Myocyte (in vitro differentiated cells): ENCODE measurements at places on chromosomes 5 and 9. TPM values are rescaled to one million over a fixed set of nuclear protein-coding genes. Genes with fewer than 3 reads are reported as not detected.
A peak's percentile ranks its signal among the peaks of the same experiment; 100 is the strongest.

GRCh38 chr5:132526290-132526973 lies 16.9 kb downstream of the IL5 start:
- peak; percentile 77 for DNase-seq

DNA sequence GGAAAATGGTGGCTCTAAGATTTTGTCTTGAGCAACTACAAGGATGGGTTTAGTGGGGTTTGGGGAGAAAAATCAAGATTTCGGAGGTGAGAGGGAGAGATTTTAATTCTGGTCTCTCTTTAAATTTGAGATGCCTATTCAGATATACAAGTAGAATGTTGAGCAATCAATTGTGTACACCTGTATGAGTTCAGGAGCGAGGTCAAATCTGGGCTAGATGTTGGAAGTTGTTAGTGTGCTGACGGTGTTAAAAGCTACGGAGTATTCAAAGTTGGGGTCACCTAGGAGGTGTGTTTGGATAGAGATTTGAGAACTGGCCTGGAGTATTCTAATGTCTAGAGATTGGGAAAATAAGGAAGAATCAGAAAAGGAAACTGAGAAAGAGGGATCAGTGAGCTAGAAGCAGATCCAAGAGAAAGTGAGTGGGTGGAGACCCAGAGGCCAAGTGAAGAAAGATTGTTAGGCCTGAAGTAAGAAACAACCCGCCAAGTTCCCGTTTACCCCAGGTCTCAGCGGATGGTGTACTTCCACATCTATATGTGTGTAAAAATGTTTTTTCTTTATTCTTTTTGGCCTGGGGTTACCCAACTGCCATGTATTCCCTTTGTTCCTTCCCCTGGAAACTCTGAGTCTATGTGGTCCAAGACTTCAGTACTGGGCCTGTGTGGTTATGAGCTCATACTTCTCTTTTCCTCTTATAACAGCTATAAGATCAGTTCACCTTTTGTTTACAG lies 11.9 kb upstream of the ARHGAP26 start:
- DNase-seq: no peak

DNA sequence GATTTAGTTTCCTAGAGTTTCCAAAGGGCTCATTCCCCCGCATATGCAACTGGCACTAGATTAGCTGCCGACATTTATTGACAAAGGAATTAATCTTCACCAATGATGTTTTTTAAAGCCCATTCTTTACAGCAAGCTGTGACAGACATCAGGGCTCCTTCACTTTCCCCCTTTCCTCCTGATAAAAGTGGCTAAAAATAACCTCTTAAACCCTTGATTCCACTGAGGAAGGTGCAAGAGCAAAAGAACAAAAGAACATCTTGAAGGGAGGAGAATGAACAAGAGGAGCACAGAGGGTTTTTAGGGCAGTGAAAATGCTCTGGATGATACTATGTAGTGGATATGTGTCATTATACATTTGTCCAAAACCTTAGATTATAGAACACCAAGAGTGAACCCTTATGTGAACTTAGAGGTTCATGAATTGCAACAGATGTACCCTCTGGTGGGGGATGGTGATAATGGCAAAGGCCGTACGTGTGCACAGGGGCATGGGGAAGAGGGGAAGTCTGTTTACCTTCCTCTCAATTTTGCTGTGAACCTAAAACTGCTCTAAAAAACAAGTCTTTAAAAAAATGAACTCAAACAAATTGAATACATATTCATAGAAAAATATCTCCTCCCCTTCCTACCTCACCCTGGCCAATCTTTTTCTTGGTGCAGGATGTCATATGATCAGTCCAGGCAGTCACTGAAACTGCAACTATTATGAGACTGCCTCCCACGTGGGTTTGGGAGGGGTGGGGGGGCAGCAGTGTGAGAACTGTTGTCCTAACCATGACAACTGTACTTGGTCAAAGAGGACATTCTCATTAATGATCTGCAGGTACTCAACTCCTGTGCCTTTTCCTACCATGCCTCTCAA lies 83.0 kb downstream of the MARCHF3 start:
- DNase-seq: no peak

GRCh38 chr5:178112545-178112944 lies 787 bp upstream of the N4BP3 start:
- DNase-seq: no peak

DNA sequence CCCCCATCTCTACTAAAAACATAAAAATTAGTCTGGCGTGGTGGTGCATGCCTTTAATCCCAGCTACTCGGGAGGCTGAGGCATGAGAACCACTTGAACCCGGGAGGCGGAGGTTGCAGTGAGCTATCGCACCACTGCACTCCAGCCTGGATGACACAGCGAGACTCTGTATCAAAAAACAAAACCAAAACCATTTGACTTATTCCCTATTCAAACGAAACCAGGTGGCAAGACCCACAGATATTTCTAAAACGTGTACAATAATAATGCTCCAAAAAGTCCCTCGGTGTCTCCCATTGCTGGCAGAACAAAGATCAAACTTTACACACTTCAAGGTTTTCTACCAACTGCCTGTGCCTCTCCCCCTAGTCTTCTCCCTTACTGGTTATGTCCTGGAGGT lies 29.8 kb downstream of the HMGCR start:
- DNase-seq: no peak

- DNase-seq: no peak
Observed at GRCh38 chr5:90934091-90934719, 375.6 kb downstream of the ADGRV1 start.

- no peak for DNase-seq
Observed at GRCh38 chr5:113243349-113243664, 191.5 kb downstream of the TSSK1B start.

GRCh38 chr5:156340893-156341292 lies 13.9 kb downstream of the SGCD start:
- DNase-seq: no peak

- DNase-seq: no peak
Observed at GRCh38 chr9:250039-250438, 35.4 kb downstream of the DOCK8 start.

DNA sequence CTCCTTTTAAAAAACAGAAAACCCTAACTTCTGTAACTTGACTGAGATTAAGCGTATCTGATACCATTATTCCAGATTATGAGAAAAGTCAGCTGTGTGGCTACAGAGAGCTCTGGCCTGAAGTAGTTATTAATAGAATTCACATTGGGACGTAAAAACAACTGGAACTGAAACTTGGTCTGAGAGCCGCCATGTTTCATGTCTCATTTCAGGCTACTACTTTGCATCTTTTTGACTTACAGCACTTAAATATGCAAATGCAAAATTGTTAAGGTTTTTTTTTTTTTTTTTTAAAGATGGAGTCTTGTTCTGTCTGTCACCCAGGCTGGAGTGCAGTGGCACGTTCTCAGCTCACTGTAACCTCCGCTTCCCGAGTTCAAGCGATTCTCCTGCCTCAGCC lies 25.2 kb downstream of the MAP3K1 start:
- no peak for DNase-seq

GRCh38 chr9:126698251-126698650 lies 84.5 kb downstream of the LMX1B start:
- no peak for DNase-seq

DNA sequence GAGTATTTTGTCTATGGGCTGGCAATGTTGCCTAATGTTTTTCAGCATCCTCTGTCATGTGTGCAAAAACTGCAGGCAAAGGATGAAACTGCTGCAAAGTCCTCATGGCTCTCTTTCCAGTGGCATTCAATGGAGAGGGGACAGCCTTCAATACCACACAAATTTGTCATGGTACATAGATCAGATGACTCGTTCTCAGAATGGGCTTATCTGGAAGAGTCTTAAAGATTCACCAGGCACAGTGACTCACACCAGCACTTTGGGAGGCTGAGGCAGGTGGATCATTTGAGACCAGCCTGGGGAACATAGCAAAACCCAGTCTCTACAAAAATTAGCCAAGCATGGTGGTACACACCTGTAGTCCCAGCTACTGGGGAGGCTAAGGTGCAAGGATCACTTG lies 5.3 kb downstream of the CDKN2AIPNL start:
- no peak for DNase-seq

GRCh38 chr5:118397236-118397635 lies 591.1 kb downstream of the DTWD2 start:
- DNase-seq: no peak

DNA sequence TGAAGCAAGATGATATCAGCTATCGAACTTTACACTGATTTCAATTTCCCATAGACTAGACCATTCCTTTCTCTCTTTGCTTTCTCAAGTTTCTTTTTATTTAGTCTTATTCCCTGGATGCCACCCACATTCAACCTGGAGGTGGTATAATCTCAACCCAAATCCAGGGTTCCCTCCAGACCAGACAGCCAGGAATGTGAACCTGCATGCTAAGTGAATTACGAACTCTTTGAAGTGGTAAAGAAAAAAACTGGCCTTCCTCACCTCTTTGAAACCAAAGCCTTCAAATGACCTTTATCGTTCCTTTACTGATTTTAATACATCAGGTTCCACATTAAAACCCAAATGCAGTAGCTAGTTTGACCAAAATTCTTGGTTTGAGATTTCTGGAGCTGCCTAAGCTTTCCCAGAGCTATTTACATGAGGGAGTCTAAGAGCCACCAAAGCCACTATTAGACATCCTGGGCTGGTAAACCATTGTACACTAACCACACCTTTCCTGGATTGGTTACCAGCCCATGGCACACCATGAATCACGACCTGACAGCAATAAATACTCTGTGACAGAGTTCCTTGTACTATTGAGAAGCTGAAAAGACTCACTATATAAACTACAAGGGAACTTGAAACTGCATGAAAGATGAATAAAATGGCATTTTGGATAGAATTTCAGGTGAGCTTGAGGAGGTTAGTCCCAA lies 323.7 kb downstream of the ADAMTS6 start:
- DNase-seq: peak; percentile 54

GRCh38 chr5:80206282-80206681 lies 49.6 kb downstream of the SERINC5 start:
- no peak for DNase-seq

DNA sequence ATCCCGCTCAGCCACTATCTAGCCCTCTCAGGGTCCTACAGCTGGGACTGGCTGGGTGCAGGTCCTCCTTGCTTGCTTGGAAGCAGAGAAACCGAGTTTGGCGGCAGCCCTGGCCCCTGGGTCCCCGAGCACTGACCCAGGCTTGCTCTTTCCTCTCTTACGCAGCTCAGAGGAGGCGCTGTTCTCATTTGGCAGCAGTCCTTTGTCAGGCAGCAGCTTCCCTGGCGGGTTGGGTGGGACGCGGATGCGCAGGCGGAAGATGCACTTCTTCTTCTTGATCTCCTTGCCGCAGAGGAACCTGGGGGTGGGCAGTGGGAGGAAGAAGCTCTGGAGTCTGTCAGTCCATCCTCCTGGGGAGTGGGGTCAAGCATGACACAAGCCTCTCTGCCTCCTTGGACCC lies 14.5 kb downstream of the PHF19 start:
- DNase-seq: no peak

DNA sequence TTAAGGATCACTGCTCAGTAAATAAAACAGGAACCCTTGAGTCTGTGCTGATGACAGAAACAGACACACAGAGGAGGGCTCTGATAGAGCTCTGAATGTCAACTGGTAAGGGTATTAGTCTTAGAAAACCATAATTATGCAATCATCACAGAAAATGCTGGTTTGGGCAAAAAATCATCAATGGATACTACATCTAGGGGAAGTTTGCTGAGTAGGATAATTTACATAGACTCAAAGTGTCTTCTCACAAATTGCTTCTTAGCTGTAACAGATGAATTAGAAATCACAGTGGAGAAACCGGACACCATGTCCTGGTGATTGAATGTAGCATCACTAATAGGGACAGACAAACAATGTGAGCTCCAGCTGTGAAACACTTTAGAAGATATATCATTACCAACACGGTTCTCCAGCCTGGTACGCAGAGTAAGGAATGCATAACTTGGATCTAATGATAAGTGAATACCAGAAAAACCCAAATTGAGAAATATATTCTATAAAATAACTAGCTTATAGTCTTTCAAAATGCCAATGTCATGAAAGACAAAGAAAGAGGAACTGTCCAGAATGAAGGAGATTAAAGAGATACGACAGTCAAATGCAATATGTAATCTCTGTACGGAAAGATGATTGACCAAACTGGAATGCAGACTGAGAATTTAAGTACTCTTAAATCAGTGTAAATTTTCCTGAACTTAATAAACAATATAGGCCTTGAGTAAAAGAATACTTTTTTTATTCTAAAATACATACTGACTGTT lies 17.3 kb downstream of the CHD1 start:
- peak; percentile 9 for DNase-seq

GRCh38 chr5:142994218-142994617 lies 224.0 kb downstream of the ARHGAP26 start:
- DNase-seq: no peak

GRCh38 chr5:1374679-1375055 lies 29.8 kb upstream of the CLPTM1L start:
- peak; percentile 54 for DNase-seq

GRCh38 chr5:123182072-123182471 lies 93.0 kb downstream of the PRDM6 start:
- DNase-seq: no peak

GRCh38 chr5:115333164-115333563 lies 36.7 kb upstream of the CCDC112 start:
- DNase-seq: peak; percentile 90

- peak; percentile 34 for DNase-seq
Observed at GRCh38 chr9:1939926-1940368, 75.2 kb upstream of the SMARCA2 start.

Gene C1QTNF2
- 2.5 and 3.3 TPM in 2 replicates for total RNA-seq

Gene MYORG
- 2.6 and 7.6 TPM in 2 replicates for total RNA-seq

Gene PTGS1
- 9.6 and 14.0 TPM in 2 replicates for total RNA-seq

Gene PKD2L2
- not detected in 2 replicates for total RNA-seq

Gene C5orf46
- not detected in 2 replicates for total RNA-seq

Gene HTR1A
- not detected in 2 replicates for total RNA-seq

Gene FST
- total RNA-seq: 29.9 and 75.0 TPM in 2 replicates

Gene FAXDC2
- 11.6 and 17.8 TPM in 2 replicates for total RNA-seq

Gene AIF1L
- 75.4 and 163 TPM in 2 replicates for total RNA-seq
